Mucosa of descending colon (tissue), 3 donors: ENCODE measurements at places on chromosomes 3 and 15. TPM values are rescaled to one million over a fixed set of nuclear protein-coding genes. Genes with fewer than 3 reads are reported as not detected.

SLC24A5 gene
- total RNA-seq, result not detected

CATSPER2 gene
- total RNA-seq, result 7.0 TPM

SPATA12 gene
- not detected for total RNA-seq

FAM107A gene
- total RNA-seq, result 24.1 TPM

GRCh38 chr15:63391669-63392360 is 10.2 kb upstream of the CA12 start:
- DNase-seq, result no peak

- no peak for DNase-seq
Observed at GRCh38 chr3:69105320-69105719, 17.1 kb downstream of the LMOD3 start.

DNA sequence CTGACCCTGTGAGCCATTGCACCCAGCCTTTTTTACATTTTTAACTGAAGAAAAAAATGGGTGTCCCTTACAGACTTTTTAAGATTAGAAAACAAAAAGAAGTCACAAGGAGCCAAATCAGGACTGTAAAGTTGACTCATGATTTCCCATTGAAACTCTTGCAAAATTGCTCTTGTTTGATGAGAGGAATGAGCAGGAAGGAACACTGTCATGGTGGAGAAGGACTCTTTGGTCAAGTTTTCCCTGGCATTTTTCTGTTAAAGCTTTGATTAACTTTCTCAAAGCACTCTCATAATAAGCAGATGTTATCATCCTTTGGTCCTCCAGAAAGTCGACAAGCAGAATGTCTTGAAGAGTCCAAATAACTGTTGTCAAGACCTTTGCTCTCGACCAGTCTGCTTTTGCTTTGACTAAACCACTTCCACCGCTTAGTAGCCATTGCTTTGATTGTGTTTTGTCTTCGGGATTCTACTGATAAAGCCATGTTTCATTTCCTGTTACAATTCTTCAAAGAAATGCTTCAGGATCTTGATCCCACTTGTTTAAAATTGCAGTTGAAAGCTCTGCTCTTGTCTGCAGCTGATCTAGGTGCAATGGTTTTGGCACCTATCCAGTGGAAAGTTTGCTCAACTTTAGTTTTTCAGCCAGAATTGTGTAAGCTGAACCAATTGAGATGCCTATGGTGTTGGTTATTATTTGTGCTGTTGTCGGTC is 369.4 kb downstream of the MAGI1 start:
- no peak for DNase-seq

DNA sequence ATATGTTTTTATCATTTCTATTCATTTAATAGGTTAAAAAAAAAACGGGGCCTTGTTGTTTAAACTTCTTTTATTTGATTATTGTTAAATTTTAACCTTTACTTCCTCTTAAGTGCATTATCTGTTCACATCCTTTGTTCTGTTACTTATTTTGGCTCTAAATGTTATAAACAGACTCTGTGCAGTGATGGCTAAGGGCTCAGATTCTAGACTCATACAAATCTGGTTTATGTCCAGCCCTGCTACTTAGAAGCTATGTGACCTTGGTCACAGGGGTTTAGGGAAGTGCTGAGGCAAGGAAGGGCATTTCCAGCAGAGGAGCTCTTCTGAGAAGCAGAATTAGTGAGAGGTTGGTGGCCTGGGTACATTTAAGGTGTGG is 55.3 kb upstream of the VILL start:
- DNase-seq, result no peak

GRCh38 chr15:64884679-64885078 is 27.0 kb upstream of the ANKDD1A start:
- DNase-seq, result no peak

DNA sequence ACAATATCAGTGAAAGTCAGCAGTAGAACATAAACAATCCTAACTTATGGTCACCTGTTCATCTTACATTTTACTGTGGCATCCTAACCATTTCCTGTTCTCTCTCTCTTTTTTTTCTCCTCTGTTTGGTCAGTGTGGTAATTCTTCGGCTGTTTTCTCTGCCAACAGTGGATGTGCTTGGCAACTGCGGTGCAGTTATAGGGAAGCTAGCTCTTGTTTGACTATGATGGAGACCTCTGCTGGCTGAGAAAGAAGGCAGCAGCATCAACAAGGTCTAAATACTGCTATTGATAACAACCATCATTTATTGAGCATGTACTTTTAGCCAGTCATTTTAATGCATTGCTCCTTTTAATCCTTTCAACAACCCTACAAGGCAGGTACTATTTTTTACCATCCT is 723 bp upstream of the DRD3 start:
- DNase-seq, result no peak
